ENCODE measurements at places on chromosomes 3 and 15.

DNA sequence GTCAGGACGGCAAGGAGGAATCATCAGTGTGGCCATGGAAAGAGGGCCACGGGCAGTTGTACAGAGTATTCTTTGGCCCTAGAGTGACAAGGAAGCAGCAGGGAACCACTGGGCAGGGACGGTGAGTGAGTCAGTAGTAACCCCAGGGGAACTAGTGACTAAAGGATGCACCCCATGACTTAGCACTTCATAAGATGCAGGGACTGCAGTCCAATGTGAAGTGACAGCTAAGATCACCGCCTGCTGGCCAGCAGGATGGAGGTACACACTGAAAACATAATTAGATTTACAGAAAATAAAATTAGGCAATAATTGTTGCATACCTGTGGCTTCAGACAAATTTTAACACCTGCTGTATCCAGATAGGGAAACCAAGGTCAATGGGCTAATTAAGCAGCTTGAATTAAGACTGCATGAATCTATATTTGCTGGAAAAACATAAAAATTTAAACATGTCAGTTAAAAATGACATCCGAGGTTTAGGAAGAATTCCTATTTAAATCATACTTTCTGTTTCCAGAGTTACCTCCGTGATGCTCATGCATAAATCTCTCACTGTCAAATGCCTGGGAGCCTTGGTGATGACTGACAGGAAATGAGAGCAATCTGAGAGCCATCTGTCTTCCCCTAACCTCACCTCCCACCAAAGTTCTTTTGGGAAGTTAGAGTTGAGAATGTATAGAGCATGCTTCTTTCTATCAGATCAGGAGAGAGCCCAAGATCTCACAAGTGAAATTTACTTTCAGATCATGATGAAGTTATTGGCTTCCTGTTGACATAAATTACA is 56.5 kb downstream of the DCLK3 start:
- DNase-seq = peak; percentile 30

GRCh38 chr3:126528800-126529541 is 5.0 kb downstream of the CHST13 start:
- peak; percentile 82 for DNase-seq

- no peak for DNase-seq
Observed at GRCh38 chr15:37774961-37775360, 159.5 kb upstream of the TMCO5A start.

DNA sequence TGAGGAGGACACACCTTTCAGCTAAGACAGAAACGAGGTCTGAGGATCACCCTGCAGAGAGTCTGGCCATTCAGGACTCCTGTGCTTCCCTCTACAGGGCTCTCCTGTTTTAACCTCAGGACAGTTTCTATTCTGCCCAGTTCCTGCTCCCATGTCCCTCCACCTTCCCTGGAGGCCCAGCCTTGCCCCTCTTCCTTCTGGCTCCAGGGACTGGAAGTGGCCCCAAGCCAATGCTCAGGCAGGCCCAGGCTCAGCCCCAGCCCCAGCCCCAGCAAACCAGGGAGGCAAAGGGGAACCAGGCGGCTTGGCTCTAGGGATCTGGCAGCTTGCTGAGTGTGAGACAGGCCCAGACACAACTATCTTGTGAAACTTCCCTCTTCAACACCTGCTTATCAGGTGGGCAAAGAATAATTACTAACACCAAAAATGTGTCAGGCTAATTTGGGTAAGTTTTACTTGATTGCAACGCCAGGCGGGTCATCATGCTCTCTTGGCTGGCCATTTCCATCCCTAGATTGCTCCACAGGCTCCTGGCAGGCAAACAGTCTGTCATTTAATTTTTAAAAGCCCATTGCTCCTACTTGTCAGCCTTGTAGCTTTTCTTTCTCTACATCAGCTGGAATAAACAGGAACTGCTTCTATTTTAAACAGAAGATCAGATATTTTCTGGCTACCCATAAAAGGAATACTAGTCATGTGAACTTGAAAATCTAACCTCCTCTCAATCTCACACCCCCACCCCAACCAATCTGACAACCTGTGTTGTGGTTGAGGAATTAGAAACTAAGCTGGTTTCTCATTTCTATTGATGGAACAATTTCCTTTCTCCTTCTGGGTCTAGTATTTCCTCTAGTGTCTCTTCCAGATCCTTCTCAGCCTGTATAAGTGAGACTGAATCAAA is 33.5 kb downstream of the UPK1B start:
- peak; percentile 21 for DNase-seq

DNA sequence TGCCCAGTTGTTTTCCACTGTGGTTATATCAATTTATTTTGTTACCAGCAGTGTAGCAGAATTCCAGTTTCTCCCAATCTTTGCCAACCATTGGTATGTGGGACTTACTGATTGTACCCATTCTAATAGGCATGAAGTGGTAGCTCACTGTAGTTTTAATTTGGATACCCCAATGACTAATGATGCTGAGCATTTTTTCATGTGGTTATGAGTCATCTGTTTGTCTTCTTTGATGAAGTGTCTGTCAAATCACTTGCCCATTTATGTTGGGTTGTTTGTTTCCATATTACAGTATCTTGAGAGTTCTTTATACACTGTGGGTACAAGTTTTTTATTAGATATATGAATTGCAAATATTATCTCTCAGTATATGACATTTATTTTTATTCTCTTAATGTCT is 644.3 kb downstream of the NR2F2 start:
- peak; percentile 45 for DNase-seq

- DNase-seq = no peak
Observed at GRCh38 chr15:78695046-78695671, 54.1 kb upstream of the CHRNB4 start.

GRCh38 chr15:58340176-58340575 is 91.6 kb upstream of the LIPC start:
- peak; percentile 46 for DNase-seq
